ENCODE measurements at places on chromosomes 2 and 18. TPM values are rescaled to one million over a fixed set of nuclear protein-coding genes. Genes with fewer than 3 reads are reported as not detected.

DNA sequence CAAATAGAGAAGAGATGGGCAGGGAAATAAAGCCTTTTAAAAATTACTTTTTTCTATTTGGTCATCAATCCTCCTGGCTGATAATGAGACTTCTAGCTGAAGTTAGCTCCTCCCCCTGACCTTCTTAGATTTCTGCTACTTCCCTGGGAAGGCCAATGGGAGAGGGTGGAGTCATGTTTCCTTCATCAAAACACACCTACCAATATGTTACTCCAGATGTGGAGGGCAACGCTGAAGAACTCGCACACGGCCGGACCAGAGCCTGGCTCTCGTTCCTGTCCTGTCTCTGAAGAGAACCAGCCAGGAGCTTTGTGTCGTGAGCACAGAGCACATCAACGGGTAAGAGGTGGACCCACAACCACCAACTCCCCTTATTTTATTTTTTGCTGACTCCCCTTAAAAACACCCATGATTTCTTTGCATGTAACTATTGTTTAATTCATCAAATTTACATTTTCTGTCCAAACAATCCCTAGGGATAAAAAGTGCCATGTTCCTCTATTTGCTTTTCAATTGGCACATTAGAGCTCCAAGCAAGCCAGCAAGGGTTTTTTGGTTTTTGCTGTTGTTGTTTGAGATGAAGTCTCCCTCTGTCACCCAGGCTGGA is 94.9 kb downstream of the ADD2 start:
- no peak for DNase-seq

EDAR gene
- polyA plus RNA-seq = 0.07 TPM

DNA sequence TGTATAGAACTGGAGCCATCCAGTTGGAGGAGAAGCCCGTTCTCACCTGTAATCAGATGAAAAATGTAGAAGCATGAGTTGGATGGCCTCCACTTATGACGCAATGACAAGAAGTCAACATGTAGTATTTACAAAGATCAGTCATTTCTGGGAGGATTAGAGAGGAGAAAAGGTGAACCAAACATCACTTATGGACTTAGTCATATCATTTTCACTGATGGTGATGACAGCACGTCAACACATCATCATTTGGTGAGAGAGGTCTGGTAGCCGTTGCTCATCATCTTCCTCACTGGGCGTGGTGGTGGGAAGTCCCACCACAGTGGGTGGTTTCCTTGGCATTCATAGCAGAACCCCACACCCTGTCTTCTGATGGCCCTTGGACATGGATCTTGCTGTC is 264.2 kb upstream of the EPAS1 start:
- no peak for DNase-seq

- no peak for DNase-seq
These were observed 37.1 kb downstream of the FBLN7 start for GRCh38 chr2:112175333-112175732.

- DNase-seq = no peak
These were observed 841.4 kb upstream of the VRK2 start for GRCh38 chr2:57205241-57205640.

DNA sequence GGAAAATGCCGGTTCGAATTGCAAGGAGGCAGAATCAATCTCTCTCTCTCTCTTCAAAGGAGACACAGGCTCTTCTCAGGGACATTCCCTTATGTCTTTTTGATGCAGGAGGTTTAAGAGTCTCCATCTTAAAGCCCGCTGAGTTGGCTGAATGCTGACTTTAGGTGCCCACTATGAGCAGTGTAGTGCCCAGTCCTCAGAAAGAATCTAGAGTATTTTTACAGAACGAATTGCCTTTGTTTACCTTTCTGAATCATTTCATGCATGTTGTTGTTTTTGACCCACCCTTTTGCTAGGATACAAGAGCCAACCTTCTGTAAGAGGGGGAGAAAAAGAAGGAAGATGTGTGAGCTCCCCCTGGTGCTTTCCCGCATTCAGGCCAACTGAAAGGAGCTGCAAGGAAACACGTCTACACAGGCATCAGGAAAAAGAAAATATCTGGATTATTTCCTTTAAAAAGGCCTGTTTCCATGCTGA is 193.5 kb upstream of the TCF4 start:
- peak; percentile 65 for DNase-seq

SLC14A1 gene
- 4.4 TPM for polyA plus RNA-seq

DNA sequence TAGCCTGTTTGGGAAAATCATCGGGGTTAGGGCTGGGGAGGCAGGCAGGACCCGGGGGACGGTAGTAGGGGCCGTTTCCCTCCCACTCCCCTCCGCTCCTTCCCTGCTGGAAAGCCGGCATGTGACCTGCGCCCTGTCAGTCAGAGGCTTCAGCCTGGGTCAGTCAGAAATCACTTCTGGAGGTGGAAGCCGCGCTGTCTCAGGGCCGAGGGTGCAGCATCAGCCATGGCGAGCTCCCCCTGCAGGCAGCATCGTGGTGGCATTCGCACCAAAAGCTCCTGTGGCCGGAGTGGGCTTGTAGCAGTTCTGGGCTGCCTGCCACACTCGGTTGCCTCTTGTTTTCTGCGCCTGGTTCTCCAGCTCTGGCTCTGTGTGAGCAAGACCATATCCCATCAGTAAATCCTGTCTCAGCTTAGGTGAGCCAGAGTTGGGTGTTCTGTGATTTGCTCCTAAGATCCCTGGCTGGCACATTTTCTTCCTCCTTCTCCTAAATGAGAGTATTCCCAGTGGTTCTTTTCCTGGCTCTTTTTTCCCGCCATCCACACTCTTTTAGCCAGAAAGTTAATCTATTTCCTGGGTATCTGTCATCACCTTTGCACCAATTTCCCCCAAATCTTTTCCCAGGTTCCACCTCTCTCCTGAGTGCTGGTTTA is 123.9 kb upstream of the CD302 start:
- no peak for DNase-seq

CFC1 gene
- not detected for polyA plus RNA-seq

MBD5 gene
- polyA plus RNA-seq = 27.5 TPM

ARHGEF33 gene
- polyA plus RNA-seq = 1.7 TPM

DNA sequence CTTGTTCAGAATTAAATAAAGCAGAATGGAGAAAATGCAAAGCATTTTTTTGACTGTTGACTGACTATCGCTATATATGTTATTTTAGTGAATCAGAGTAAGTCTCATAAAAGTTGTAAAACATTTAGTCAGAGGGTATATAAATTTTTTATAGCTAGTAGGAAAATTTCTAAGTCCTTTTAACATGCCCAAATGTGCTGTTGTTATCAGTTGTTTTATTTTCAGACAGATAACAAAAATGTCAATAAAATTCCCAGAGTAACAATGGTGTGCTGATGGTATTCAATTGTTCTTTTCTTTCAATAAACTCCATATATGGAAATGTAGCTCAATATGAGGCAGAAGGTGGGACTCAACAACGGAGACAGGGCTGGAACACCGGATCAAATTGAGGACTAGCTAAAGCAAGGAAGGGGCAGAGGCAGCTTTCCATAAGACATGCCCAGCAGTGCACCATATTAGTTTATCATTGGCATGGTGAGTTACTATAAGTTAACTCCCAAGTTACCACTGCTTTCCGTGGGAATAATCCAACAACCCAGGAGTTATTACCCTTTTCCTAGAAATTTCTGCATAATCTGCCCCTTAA is 26.6 kb downstream of the GULP1 start:
- no peak for DNase-seq

SCRN3 gene
- 37.5 TPM for polyA plus RNA-seq

PRKAG3 gene
- polyA plus RNA-seq = 25.8 TPM

- DNase-seq = no peak
These were observed 120.5 kb downstream of the ANKRD44 start for GRCh38 chr2:197190100-197190432.

- DNase-seq = peak; percentile 83
These were observed 43.2 kb upstream of the UBE2F start for GRCh38 chr2:237923481-237924163.

DNA sequence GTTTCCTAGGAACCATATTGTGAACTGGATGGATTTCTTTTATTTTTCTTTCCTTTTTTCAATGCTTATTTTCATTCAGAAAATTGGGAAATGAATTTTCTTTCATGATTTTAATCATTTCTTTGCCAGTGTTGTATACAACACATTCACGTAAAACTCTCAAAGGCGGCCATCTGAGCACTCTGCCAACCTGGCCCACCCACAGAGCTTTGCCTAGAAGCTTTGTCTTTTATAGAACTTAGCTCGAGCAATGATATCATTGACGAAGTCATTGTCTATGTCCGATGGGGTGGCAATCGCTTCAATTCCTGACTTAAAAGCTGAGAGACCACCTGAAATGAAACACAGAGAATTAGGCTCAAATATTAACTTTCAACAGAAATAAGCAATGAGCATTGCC is 13.3 kb downstream of the LYG2 start:
- no peak for DNase-seq

FZD7 gene
- polyA plus RNA-seq = 32.2 TPM

ALPI gene
- not detected for polyA plus RNA-seq

DNA sequence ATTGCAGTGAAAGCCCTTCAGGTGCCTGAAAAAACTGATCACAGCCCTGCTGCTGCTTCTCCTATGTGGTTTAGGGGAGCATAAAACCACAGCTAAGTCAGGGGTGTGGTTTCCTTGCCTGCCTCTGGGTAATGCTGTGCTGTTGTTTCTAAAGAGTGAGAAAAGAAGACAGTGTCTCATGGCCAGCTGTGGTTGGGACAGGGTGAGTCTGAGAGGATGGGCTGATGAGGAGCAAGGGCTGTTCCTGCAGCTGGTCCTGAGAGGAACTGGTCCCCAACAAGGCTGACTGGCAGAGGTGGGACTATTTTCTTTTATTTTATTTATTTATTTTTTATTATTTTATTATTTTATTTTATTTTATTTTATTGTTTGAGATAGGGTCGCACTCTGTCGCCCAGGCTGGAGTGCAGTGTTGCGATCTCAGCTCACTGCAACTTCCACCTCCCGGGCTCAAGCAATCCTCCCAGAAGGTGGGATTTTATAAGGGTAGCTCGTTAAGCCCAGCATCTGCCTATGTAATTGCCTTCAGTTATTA is 236.7 kb downstream of the FHOD3 start:
- no peak for DNase-seq

DNA sequence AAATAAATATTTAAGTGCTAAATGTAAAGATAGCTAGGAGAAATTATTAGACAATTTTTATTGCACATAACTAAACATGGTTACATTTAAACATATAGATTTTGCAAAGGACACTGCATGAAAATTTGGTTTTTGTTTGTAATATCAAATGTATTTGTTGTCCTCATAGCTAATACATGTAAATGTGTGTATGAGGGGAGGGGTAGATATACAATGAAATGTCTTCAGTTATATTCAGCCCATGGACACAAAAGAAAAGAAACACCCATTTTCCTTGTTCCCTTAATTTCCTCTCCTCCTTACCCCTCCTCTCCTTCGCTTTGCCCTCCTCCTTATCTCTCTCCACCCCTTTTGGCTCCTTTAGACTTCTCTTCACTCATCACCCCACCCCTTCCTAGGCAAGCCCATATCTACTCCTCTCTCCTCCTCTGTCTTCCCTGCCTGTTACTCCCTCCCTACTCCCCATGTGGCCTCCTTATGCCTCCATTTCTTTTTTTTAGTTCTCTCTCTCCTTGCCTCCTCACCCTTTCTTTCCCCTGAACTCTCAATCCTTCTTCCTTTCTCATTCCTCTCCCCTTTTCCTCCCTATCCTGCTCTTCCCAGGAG is 1.4 kb downstream of the COL3A1 start:
- peak; percentile 97 for DNase-seq

STPG4 gene
- polyA plus RNA-seq = not detected

DNA sequence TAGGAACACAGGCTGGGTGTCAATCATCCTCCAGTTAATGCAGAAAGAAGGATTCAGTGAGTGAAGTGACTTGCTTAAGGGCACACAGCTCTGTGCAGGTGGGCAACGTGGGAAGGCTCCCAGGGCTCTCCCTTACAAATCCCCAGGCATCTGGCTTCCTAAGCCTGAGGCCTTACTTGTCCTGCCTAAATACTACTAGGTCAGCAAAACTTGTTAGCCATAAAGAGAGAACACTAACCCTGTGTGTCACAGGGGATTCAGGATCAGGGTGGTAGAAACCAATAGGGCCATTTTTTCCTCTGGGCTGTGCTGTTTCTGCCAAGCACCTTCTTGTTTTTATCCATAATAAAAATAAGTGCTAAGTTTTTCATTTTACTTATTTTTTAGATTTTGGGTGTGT is 55.0 kb downstream of the GATA6 start:
- no peak for DNase-seq

ICOS gene
- polyA plus RNA-seq = 0.33 TPM

- no peak for DNase-seq
These were observed 1048.4 kb upstream of the CDH2 start for GRCh38 chr18:29225351-29225750.

- DNase-seq = no peak
These were observed 204.2 kb downstream of the EN1 start for GRCh38 chr2:118643294-118643693.

Measured in muscle of back (tissue), 13 donors.